Activated CD4-positive, alpha-beta T cell treated with anti-CD3 and anti-CD28 coated beads, Interleukin-2, amount 50 U/mL, for 24 hours (primary cell): ENCODE measurements at places on chromosomes 7 and 10.

DNA sequence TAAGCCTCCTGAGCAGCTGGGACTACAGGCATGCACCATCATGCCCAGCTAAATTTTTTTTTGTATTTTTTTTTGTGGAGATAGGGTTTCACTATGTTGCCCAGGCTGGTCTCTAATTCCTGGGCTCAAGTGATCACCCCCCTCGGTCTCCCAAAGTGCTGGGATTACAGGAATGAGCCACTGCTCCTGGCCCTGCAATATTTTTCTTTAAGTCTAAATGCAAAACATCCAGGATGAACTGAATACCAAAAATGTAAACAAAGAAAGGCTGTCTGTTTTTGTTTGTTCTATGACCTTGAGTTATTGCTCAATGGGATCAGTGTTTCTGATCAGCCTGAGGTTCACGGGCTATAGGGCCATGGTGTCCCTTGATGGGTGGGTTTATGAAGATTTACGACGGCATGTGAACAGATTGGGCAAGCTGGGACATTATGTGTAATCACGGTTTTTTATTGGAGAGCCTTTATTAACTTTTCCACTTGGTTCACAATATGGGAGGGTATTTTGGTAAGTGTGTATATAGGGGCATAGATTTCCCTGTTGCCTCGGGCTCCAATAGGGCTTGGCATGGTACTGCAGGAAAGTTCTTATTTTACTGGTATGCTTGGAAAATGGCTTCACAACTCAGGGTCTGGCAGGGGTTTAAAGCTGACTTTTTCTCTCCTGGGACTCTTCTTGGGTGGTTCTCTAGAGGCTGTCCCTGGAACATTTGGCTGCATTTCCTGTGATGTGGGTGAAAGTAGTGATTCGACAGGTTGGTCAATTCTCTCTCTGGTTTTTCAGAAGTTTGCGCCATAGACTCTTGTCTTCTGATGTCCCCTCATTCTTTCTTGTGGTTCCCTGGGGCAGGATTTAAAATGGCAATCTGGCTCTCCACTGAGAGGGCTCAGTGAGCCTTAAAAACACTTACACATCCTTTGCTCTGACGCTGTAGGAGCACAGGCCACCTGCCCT, 41.6 kb downstream of the MRPS33 start:
- DNase-seq: no peak

DNA sequence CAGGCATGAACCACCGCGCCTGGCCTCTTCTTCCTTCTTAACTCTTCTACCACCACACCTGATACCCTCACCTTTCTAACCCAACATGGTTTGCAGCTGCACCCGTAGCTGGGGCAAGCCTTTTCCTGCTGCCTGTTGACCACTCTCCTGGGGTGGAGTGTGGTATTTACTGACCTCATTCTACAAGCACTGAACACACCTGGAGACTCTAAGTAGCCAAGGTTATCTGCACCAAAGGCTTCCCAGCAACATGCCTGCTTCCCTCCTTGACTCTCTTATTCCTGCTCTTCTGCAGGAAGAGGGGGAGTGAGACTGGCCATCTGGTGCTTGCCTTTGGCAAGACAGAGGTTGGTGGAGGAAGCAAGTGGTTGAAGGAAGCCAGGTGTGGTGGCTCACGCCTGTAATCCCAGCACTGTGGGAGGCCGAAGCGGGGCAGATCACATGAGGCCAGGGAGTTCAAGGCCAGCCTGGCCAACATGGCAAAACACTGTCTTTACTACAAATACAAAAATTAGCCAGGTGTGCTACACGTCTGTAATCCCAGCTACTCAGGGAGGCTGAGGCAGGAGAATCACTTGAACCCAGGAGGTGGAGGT, 10.1 kb downstream of the ACTR1A start:
- DNase-seq: no peak

DNA sequence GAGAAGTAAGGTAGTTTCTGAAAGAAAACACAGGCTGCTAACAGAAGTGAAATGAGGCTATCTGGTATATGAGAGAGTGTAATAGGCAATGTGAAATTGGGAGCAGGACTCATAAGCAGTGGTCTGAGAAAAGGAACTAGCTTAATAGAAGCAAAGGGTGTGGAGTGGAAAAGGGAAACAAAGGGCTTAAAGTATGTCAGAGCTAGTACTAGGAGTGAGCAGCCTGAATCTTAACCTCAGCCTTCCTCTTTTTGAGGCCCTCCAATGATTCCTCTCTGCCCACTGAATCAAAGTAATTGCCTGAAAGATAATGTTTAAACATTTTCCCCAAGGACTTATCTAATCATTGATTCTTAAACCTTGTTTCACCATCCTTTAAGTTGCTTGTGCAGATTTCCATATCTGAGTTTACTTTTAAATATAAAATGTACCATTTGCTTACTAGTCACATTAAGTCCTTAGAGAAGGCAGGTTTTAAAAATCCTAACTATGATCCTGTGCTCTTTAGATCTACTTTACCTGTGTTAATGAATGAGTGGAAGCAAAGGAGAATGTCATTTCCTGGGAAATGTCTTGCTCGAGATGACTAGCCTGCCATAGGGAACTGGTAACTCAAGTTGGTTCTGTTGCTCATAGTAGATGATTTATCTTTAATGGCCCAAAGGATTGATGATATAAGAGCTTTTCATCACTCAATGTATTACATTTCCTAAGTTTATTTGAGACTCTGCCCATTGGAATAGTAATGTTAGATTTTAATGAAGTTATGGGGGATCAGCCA, 155.0 kb downstream of the SKAP2 start:
- no peak for DNase-seq

- no peak for DNase-seq
These were observed 291.5 kb upstream of the NFE2L3 start for GRCh38 chr7:25860275-25861163.

DNA sequence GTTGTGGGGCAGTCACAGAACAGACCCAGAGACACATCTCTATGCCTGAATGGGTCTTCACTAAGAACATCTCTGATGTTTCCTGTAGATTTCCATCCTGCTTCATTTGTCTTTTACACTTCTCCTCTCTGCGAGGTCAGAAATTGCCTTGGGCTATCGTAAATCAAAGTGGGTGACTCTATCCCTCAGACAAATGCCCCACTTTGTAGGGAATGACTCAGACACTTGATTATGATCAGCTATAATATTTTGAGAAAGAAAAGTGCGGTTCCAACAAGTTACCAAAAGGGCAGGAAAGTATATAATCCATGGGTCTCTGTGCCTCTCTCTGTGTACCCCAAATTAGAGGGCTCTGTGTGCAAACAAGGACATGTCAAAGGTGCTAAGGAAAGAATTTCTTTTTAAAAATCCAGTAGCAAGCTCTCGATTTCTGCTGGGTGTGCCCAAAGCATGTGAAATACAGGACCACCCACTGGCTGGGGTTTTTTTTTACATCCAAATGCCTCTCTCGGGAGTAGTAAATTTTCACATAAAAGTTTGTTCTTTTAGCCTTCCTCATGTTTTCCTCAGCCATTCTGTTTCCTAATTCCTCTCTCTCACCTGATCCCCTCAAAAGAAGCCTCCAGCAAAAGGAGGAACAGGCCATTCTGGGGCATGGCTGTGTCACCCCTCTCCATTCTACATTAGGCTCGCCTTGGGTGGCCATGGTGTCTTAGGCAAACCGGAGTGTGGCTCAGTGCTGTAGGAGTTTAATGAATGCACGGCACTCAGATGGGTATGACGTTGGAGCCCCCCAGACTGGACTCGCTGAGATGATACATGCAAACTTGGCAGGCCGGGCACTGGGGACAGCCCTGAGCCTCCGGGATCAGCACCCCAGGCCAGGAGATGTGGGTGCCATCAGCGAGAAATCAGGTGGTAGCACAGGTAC, 6.3 kb upstream of the OPN4 start:
- DNase-seq: no peak

DNA sequence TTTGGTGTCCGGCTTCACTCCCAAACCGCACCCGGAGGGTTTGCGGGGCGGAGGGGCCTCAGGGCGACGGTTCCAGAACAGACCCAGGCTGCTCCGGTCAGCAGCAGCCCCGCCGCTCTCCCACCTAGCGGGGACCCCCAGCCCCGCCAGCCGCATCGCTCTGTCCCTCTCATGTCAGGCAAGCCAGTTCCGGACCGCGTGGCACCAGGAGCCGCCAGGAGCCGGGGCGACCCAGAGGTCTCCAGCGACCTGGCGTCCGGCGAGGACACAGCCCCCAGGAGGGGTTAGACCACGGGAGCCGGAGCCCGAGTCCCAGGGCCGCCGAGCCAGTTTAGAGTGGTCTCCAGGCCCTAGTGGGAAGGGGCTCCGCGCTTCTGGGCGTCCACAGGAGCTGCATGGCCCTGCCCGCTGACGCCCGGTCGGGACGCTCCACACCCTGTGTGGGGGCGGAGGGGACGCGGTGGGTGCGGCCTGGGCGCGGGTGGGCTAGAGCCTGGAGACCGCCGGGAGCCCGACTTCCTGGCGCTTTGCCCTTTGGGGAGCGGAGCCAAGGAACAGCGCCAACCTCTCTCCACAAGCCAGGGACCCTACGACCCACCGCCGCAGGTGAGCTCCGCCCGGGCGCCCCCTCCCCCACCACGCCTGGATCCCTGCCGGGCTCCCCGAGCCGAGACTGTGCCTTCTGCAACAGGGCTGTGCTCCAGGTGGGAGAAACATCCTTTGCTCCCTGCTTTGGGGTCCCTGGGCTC, 43.4 kb downstream of the ZNF117 start:
- DNase-seq: no peak

DNA sequence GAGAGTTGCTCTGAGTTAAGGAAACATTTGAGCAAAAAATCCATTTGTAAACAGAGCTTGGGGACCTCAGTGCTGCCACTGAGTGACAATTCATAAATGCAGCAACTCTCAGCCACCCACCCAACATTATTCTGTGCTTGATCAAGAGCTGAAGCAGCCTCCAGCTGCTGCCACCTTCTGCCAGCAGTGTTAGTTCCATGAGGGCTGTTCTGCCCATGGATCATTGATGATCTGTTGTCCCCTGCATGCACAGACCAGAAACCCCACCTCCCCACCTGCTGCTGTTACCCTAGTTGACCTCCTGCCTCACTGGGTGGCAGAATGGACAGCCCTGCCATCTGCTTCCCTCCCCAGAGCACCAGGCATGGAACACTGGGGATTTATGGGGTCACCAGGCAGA, 305.4 kb downstream of the KCNMA1 start:
- no peak for DNase-seq

DNA sequence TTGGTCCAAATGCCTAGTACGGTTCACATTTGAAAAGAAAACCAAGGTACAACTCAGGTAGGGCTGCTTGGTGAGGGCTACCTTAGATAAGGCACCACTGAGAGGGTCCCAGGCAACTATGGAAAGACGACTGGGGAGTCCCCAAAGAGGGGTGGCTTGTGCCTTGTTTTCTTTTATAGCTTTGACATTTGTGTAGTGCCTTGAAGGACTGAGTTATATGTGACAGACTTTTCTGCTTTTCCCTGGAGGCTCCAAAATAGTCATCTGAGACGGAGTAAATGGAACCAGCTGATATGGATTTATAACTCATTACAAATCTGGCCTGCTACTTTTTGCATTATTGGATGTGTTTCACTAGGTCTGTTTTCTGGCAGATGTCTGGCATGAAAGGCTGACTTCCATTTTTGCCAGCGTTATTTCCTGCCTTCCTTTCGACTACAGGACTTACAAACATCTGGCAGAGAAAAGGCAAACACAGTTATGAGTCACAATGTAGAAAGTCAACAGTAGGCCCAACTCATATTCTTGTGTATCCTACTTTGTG, 88.2 kb upstream of the IMMP2L start:
- DNase-seq: no peak

DNA sequence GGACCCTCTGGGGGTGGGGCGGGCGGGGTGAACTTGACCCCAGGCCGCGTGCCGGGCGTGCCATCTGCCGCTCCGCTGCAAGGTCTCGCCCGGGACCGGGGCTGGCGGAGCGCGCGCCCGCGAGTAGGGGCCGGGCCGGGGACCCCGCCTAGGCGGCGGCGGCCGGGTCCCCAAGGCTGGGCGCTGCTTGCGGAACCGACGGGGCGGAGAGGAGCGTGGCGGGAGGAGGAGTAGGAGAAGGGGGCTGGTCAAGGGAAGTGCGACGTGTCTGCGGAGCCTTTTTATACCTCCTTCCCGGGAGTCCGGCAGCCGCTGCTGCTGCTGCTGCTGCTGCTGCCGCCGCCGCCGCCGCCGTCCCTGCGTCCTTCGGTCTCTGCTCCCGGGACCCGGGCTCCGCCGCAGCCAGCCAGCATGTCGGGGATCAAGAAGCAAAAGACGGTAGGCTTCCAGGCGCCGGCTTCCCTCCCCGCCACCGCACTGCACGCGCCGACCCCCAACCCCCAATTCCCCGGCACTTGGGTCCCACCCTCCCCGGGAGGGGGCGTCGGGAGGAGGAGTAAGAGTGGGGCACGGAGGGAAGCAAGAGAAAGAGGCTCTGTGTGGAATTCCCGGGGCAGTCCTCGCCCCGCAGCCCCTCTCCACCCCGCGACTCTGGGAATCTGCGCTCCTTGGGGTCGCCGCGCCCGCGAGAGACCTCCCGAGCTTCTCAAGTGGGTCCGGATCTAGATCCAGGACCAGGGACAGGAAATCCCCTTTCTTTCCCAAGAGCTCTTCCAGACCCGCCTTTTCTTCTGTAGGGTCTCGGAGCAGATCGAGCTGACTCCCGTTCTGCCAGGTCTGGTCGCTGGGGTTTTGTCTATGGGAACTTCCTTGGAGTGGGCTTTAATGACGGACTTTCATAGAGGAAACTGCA, at the start of gene PAPSS2:
Gene PAPSS2 (plus strand): TSS at position 308 of the 913 bp plus-strand sequence. CDS start 104 bp downstream, at position 412.
- DNase-seq: no peak
